Hypothalamus (tissue), 51 donors: ENCODE measurements at places on chromosomes 2 and 18.

DNA sequence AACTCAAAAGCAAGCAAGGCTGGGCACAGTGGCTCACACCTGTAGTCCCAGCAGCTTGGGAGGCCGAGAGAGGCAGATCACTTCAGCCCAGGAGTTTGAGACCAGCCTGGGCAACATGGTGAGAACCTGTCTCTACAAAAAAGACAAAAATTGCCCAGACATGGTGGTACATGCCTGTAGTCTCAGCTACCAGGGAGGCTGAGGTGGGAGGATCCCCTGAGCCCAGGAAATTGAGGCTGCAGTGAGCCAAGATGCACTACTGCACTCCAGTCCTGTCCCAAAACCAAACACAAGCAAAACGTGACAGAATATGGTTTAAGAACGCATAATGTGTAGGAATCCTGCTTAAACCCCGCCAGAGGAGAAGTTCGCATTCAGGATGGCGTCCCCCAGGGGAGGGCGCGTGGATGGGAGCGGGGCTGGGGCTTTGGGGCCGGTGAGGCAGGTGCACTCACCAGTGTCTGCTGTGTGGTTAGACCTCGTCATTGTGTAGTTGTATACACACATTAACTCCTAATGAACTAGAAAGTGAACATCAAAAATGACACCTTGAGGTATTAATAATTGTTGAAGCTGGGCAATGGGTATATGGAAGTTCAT, 5.4 kb downstream of the COLEC11 start:
- DNase-seq = no peak

GRCh38 chr2:160169471-160169870, 30.6 kb downstream of the ITGB6 start:
- DNase-seq = no peak

DNA sequence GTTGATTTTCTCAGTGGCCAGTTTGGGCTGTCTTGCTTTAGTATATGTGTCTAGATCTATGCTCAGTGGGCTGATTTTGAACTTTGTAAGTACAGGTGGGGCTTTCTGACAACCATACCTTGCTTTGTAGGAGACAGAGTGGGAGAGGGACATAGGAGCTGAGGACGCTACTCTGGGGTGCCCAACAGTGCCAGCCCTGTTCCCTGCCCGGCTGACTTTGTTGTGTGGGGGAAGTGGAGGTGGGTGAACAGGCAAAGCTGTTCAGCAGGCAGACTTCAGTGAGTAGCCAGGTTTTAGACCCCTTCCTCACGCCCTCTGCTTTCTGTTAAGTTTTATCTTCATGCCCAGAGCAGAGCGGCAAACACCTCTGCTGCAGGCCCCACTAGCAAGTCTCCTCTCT, 44.2 kb upstream of the DOCK10 start:
- DNase-seq = no peak

GRCh38 chr2:102001767-102002142, 10.0 kb downstream of the IL1R2 start:
- DNase-seq = no peak

DNA sequence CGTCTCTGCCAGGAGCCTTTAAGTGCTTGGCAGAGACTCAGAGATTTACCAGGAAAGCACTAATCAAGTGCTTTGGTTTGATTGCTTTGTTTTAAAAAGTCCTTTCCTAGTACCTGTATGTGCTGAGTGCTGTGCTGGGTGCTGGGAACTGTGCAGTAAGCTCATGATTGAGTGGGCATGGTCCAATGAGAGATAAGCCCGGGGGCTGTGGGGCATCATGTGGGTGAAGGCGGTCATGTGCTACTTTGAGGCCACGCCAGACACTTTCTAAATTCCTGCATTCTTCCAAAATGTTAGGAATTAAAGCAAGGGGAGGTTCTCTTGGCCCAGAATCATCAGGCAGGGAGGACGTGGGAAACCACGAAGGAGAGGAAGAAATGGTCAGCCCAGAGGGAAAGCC, 109.0 kb downstream of the ACAA2 start:
- no peak for DNase-seq

DNA sequence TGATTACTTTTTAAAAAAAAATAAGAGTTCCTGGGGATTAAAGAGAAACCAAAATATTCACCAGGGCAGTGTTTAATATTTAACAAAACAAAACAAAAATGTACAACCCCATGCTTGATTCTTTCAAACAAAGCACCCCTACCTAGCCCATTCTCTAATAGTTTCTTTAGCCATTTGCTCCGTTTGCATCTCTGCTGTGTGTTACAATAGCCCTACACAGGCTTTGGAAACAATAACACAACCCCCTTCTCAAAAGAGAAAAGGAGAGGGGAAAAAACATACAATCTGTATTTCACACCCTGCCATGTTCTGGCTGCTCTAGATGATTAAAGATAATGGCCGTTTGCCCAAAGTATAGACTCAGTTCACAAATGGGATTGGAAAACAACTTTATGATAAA, 302.9 kb downstream of the CPS1 start:
- DNase-seq = no peak

DNA sequence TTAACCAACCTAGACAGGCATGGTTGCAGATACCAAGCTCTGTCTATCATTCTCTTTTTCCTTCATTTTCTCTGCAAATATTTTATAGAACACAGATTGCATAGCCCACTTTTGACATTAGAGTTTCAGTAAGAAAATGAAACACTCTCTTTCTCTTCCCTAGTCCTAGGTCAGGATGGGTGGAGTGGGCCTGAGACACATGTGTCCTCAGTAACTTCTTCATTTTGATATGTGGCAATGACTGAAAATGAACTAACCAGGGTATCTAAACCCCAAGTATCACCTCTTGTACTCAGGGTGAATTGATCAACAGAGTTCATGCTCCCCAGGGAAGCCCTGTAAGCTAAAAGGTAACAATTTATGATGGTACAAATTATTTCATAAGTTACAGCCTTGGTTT, 37.0 kb upstream of the KYNU start:
- DNase-seq = no peak

- no peak for DNase-seq
These were observed 1476.3 kb downstream of the LRP1B start for GRCh38 chr2:140654565-140654964.

DNA sequence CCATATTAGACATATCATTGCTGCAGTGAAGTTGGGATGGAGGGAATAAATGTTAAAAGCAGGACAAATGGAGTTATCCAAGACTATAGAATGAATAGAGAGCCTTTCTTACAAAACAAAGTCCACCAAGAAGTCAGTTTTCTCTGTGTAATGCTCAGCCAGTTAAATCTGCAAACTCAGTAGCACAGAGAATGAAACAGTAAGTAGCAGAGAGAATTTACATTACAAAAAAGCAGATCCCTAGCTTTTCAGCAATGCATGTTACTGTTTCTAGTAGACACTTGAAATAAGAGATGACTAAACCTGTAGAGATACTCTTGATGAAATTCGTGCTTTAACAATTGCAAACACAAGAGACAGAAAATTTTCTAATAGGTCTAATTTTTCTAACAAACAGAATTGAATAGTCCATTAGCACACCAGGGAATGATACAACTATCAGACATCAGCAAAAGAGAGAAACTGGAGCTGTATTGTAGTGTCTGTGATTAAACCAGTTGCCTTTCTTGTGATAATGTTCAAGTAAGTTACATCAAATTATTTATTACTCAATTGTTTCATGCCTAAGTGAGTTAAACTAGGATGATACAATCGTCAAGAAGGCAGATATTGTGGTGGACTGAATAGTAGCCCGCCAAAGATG, 322.2 kb upstream of the DDX18 start:
- DNase-seq = no peak

DNA sequence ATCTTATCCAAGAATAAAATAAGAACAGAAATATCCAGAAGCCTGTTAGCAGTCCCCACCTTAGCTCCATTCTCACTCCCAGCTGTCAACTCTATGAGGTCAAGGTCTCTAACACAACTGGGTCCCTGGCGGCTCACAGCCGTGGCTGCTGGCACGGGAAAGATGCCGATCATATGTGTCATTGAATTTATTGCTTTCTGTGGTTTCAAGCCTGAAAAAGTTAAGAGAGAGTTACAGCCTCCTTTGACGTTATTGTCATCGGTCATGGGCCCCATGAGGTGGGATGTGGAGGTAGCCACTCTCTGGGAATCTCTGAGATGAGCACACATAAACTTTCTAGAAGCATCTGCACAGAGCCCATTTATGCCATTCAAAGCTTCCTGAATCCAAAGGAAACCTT, 28.7 kb upstream of the CABLES1 start:
- DNase-seq = no peak

GRCh38 chr2:237072067-237072931, 13.4 kb upstream of the COPS8 start:
- peak; percentile 35 for DNase-seq

- DNase-seq = no peak
These were observed 39.5 kb upstream of the IMP4 start for GRCh38 chr2:130303169-130303568.

GRCh38 chr2:241903121-241904010, 33.8 kb downstream of the RTP5 start:
- DNase-seq = no peak

- no peak for DNase-seq
These were observed 30.6 kb upstream of the CYP1B1 start for GRCh38 chr2:38106405-38107094.

- no peak for DNase-seq
These were observed 7.4 kb upstream of the LCT start for GRCh38 chr2:135844301-135844895.

DNA sequence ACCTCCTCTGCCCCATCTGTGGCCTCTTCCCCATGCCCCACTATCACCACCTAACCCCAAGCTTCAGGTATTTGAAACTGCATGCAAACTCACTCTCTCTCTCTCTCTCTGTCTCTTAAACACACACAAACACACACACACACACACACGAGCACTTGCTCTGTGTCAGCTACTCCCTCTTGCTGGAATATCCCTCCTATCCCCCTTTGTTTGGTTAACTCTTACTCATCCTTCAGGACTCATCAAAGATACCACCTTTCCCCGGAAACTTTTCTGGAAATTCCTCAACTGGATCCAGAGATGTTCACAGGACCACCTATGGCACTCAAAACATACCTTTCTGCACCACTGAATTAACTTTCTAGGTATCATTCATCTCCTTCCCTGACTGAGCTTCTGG, 222.8 kb upstream of the TMEM200C start:
- no peak for DNase-seq

DNA sequence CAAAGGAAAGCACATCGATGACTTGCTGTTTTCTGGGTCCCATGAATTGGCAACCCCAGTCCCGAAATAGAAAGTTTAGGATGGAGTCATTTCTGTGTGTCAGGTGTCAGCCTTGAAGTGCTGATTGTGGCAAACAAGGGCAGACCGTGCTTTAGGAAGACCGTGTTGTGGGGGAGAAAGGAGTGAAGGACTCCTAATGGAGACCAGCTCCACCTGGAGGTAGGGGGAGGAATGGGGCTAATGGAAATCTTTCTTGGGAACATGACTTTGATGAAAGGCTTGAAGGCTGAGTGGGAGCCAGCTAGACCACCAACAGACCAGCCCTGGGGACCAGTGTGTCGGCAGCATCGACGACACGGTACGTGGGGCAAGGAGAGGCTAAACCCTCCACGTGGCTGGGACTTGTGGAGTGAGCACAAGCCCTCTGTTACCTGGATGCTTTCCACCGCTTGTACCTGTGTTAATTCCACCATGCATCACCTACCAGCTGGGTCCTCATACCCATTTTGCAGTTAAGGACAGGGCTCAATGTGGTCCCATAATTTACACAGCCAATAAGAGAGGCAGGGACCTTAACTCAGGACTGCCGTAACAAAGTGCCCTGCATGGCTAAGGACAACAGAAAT, 104.2 kb downstream of the SH3BP4 start:
- no peak for DNase-seq

DNA sequence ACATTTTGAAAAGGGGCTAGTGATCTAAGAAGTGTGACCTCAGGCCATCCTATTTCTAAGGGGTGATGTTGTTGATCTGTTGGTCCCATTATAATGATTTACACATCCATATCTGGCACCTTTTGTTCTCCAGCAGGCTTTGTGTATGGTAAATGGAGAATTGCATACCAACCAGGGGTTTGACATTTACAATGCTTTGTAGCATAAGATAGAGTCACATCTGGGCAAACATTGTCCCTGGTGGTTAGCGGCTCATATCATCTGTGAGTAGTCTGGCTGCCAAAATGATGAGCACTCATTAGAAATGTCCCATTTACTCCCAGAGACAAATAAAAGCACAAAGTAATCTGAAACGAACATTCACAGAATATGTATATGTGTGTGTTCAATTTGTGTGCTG, 1775.5 kb upstream of the CELF4 start:
- no peak for DNase-seq

- DNase-seq = no peak
These were observed 41.6 kb upstream of the PLB1 start for GRCh38 chr2:28454016-28454930.

DNA sequence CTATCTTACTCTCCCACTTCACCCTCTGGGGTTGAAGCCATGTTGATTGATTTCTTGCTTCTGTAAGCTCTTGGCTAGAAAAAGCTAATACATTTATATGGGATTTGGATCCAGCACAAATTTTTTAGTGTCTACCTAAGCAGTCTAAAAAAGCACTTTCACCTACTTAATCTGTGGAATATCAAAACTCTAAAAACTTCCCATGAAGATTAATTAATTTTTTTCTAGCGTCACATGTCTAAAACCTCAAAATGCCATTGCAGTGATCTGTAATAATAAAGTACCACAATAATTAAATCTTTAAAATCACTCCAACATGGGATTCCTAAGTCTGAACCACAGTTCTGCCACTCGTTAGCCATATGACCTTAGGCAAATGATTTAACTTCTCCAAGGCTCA, 180.1 kb downstream of the EN1 start:
- no peak for DNase-seq
